ENCODE measurements at places on chromosomes 3 and 15. TPM values are rescaled to one million over a fixed set of nuclear protein-coding genes. Genes with fewer than 3 reads are reported as not detected.

GXYLT2 gene
- 0.13 TPM for total RNA-seq

TBL1XR1 gene
- total RNA-seq: 121 TPM

HESX1 gene
- total RNA-seq: 0.63 TPM

CLDN1 gene
- total RNA-seq: 0.13 TPM

RTF1 gene
- 11.9 TPM for total RNA-seq

SCN11A gene
- 0.13 TPM for total RNA-seq

UROC1 gene
- not detected for total RNA-seq

SHC4 gene
- total RNA-seq: 0.51 TPM

FSTL1 gene
- 95.3 TPM for total RNA-seq

PLAAT1 gene
- total RNA-seq: 0.89 TPM

TRPM1 gene
- total RNA-seq: under 0.01 TPM

Measured in dermis microvascular lymphatic vessel endothelial cell (primary cell).